Suprapubic skin (tissue), 4 donors: ENCODE measurements at places on chromosomes 5 and 9. TPM values are rescaled to one million over a fixed set of nuclear protein-coding genes. Genes with fewer than 3 reads are reported as not detected.

MARCHF6 gene
- total RNA-seq: 126 TPM

CD72 gene
- 6.2 TPM for total RNA-seq

FCHO2 gene
- 35.0 TPM for total RNA-seq

CBY3 gene
- total RNA-seq: not detected

SAXO1 gene
- 0.05 TPM for total RNA-seq

CRAT gene
- 27.4 TPM for total RNA-seq

PDLIM4 gene
- total RNA-seq: 110 TPM

PALM2AKAP2 gene
- 2.0 TPM for total RNA-seq

LTC4S gene
- 7.9 TPM for total RNA-seq

NDUFS6 gene
- 62.8 TPM for total RNA-seq

PCDHGB6 gene
- 7.7 TPM for total RNA-seq

BTNL8 gene
- total RNA-seq: not detected

ECPAS gene
- total RNA-seq: 79.0 TPM

CLIC3 gene
- total RNA-seq: 120 TPM

KIF4B gene
- total RNA-seq: not detected

RICTOR gene
- total RNA-seq: 30.0 TPM

ACTBL2 gene
- total RNA-seq: not detected

STXBP1 gene
- total RNA-seq: 18.4 TPM

PCDHB8 gene
- 0.68 TPM for total RNA-seq

AHRR gene
- 10.7 TPM for total RNA-seq

NDUFB6 gene
- 36.7 TPM for total RNA-seq

NOP16 gene
- 33.9 TPM for total RNA-seq

HMCN2 gene
- 2.0 TPM for total RNA-seq

PRSS3 gene
- total RNA-seq: 14.3 TPM

KCNMB1 gene
- total RNA-seq: 3.7 TPM

LCP2 gene
- total RNA-seq: 7.7 TPM

SLC6A19 gene
- not detected for total RNA-seq

GDNF gene
- total RNA-seq: 0.98 TPM

CPLANE1 gene
- 28.2 TPM for total RNA-seq

PCDHA4 gene
- total RNA-seq: 0.62 TPM

BTNL9 gene
- 17.9 TPM for total RNA-seq

FRMD3 gene
- total RNA-seq: 2.8 TPM

DDX4 gene
- total RNA-seq: not detected

PDGFRB gene
- 23.8 TPM for total RNA-seq

RANBP17 gene
- total RNA-seq: 3.0 TPM
